T-helper 17 cell (primary cell): ENCODE measurements at places on chromosomes 7 and 10.

GRCh38 chr10:50336140-50336539 lies 84.8 kb upstream of the ASAH2 start:
- DNase-seq, result no peak

GRCh38 chr10:10326116-10326515 lies 691.6 kb upstream of the CELF2 start:
- DNase-seq, result no peak

DNA sequence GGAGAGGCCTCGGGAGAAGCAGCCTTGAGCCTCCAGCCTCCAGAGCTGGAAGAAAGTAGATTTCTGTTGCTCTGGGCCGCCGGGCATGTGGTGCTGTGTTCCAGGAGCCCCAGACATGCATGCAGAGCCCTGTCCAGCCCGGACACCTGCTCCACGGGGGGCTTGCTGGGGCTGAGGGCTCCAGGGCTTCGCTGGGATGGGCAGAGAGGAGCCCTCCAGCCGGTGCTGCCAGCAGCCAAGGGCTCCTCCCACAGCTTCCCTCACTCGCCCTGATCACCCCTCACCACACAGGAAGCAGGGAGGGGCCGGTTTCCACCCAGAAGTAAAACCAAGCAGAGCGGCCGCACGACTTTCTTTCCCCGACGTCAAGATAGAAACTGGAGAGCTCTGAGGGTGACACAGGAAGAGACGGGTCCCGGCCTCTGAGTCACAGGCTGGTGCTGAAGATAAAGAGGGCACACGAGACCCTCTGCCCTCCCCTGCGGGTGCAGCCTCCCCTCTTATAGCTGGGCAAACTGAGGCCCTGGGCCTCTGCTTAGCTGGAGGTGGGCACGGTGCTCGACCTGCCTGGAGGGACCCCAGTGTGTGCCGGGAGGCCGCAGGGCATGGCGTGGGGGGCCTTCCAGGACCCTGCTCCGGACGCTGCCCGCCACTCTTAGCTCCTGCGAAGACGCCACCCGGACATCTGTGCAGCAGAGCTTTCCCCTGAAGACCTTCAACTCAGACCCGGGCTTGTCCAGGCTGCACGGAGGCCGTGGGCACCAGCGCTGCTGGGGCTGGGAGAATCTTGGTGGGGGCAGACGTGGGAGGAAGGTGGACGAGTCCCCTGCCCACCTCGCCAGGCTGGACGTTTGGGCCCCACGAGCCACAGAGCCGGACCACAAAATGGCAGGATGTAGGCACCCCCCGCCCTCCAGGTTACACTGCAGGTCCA lies 31.1 kb downstream of the ADAP1 start:
- DNase-seq, result peak; percentile 66

DNA sequence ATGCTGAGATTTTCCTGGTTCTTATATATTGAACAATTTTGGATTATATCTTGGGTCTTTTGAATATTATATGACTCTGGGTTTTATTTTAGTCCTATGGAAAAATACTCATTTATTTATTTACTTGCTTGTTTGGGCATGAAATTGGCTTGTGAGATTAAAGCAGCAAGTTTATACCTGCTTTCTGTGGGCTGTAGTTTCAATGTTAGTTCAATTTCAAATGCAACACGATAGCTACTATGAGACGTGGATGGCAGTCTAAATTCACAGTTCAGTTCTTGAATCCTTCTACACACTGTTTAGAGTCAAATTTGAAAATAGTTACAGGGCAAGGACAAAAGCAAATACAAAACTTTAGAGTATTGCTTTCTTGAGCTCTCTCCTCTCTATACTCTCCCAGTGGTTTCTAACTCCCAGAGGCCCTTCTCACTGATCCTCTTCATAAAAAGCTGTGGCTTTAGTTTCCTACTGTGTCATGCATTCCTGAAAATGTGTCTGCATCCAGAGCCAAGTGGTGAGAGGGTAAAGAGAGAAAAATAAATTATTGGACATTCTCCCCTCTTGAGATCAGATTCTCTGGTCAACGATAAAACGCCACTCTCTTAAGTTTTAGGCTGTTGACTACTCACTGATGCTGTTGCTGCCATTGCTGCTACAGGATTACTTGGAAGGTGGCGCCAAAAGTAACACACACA lies 34.4 kb downstream of the POLR1F start:
- DNase-seq, result no peak

- DNase-seq, result no peak
Observed at GRCh38 chr10:34075254-34075926, 739.7 kb downstream of the PARD3 start.

GRCh38 chr7:80134536-80135308 lies at the start of gene GNAI1:
Gene GNAI1 (plus strand): TSS chr7:80134831. CDS start chr7:80135161, 330 bp downstream.
- no peak for DNase-seq

DNA sequence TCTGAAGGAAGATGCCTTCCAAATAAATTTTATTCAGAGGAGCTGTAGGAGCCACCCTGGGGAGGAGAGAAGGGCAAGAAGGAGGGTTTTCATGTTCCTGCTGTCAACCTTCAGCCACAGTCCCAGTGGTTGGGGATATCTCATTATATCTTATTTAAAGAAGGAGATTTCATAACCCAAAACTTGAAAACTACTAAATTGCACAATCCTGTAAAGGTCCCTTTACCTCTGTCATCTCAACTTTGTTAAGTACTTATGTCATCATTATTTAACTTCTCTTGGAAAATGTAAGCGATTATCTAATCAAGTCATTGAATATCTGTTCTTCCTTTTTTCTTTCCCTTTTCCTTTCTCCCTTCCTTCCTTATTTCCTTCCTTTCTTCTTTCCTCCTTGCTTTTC lies 794.5 kb upstream of the IGFBP3 start:
- DNase-seq, result no peak

DNA sequence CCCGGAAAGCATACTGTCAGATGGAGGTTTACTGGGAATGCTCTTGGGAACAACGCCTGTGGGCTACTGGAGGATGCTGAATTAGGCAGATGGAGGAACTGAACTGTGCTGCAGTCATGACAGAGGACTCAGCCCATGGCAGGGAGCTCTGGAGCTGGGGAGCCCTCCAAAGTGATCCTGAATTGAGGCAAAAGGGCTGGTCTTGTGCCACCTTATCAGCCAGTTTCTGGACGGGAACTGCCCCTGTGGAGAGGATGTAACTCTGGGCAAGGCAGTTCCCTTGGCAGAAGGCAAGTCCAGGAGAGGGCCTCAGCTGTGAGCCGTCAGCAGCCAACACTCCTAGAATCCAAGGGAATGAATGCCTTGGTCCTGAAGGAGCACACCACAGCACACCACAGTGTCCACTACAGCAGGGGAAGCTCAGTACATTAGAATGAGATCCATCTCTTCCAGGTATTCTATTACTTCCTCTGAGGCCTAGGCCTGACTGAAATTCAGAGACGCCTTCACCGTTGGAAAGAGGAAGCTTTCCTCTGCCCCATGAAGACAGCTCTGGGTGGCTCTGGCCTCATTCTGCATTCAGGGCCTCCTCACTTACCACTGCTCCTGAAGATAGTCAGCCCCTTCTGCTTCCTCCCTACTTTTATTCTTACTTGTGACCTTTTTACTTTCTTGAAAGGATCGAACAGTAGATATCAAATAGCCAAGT lies 139.6 kb upstream of the GPR26 start:
- no peak for DNase-seq

- DNase-seq, result no peak
Observed at GRCh38 chr10:98411768-98412167, 3.2 kb downstream of the PYROXD2 start.

- no peak for DNase-seq
Observed at GRCh38 chr7:105028004-105028403, 14.0 kb downstream of the KMT2E start.

- DNase-seq, result no peak
Observed at GRCh38 chr10:110547139-110547761, 20.2 kb upstream of the SMC3 start.

- no peak for DNase-seq
Observed at GRCh38 chr7:129247087-129247486, 22.3 kb downstream of the AHCYL2 start.

DNA sequence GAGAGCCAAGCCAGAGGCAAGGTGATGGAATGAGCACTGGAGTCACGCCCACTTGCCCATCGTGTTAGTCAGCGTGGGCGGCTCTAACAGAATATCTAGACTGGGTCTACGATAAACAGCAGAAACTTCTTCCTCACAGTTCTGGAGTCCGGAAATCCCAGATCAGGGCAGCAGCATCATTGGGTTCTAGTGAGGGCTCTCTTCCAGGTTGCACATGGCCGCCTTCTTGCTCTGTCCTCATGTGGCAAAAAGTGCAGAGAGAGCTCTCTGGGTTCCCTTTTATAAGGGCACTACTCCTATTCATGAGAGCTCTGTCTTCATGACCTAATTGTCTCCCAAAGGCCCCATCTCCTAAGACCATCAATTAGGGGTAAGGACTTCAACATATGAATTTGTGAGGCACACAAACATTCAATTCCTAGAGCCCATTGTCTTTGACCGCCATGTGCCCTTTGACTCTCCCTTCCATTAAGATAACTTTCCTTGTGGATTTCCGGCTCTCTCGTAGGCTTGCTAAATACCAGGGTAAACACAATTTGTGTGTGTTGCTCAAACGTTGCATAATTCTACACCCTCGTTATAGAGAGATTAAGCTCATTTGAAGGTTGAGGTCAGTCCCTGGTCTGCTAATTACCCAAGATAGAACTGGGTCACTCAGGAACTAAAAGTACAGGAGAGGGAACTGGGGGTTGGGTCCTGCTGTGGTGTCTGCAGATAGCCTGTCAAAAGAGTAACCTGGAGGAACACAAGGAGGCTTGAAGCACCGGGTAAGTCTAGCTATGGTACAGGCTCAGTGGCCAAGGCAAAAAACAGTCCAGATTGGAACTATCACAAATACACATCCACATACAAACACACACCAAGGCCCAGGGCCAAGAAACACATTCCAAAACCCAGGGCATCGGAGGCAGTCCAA lies 28.7 kb upstream of the USP6NL start:
- no peak for DNase-seq

GRCh38 chr7:115056019-115056418 lies 134.1 kb downstream of the MDFIC start:
- DNase-seq, result no peak

- peak; percentile 28 for DNase-seq
Observed at GRCh38 chr7:151432658-151433521, 7.1 kb downstream of the CRYGN start.

DNA sequence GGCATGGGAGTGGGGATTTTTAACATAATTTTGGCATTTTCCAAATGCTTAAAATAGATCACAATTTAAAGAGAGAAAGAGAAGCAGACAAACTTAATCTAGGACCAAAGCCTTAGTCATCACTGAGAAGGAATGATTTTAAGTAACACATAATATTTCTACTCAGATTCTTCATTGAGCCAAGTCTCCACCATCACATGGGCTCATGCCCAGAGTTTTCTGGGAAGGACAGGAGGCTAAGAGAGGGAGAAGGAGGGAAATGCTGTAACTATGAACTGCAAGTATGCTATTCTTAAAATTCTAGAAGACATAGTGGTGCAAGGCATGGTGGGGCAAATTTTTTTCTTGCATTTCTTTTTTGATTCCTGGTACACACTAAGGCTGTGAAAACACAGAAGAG lies 23.8 kb upstream of the UBE2D1 start:
- DNase-seq, result no peak

DNA sequence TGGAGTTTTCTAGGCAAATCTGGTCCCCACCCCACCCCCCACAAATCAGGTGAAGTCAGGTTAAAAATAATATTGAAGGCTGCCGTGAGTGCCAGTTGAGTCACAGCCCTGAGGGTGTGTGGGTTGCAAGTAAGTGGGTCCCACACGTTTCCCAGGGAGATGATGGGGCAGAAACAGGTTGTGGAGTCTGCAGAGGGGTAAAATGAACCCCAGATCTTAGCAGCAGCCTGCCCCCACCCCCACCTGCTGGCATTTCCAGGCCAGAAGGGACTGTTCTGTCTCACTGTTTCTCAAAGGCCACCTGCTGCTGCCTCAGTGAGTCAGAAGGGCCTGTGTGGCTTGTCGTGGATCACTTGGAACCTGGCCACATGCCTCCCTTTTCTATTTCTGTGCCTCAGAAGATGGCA lies 59.8 kb upstream of the SMNDC1 start:
- DNase-seq, result no peak

DNA sequence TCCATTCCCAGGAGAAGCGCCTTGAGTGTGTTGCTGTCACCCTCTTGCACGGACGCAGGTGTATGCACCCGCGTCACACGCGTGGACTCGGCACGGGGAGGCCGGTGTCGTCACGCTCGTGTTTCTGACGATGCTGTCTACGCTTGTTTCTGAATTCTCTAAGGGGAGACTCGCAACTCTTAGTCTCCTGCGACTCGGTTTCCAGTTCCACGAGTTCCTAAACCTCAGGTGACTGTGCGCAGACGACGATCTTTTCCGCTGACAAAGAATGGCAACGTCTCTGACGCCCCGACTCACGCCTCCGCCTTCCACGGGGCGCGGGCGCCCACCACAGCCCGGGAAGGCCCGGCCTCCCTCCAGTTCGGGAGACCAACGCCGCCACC lies 579 bp downstream of the IDI1 start:
- no peak for DNase-seq

GRCh38 chr10:17062009-17062408 lies 67.6 kb downstream of the CUBN start:
- DNase-seq, result no peak

DNA sequence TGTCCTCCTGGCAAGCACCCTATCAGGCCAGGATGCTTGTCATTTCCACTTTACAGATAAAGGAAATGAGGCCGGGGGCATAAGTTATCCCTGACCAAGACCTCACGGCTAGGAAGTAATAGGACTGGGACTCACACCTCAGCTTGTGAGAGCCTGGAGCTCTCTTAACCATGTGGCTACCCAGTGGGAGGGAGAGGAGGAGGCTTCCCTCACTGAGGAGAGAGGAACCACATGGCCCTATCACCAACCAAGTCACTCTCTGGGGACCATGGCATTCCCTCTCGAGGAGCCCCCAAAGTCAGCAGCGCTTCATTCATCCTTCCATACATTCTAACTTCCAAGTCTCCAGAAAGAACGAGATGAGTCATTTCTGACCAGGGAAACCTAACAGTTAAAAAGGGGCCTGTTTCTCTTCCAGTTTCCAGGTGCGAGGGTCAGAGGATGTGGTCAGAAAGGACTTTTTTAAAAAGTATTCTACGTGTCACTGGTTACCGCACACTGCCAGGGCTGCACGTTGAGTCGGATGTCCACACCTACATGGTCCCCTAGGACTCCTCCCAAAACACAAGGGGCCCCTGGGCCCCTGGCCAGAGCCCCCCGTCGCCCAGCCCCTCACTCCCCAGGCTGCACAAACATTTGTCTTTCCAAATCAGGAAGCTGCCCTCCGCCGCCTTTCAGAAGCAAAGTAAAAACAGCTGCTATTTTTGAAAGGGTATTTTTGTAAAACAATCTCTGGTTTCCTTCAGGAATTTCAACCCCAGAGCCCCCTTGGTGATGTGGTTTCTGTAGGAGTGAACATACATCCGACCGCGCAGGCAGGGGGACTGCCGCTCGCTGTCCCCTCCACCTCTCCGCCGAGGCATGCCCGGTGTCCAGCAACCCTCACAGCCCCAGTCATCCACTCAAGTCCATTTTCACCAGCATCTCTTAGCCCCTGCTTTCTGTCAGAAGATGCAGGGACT lies 128.2 kb upstream of the CHST15 start:
- no peak for DNase-seq

DNA sequence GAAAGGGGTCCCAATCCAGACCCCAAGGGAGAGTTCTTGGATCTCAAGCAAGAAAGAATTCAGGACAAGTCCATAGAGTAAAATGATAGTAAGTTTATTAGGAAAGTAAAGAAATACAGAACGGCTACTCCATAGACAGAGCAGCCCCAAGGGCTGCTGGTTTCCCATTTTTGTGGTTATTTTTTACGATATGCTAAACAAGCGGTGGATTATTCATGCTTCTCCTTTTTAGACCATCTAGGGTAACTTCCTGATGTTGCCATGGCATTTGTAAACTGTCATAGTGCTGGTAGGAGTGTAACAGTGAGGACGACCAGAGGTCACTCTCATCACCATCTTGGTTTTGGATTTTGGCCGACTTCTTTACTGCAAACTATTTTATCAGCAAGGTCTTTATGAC lies 1033.4 kb downstream of the SORCS3 start:
- DNase-seq, result no peak
